ENCODE measurements at places on chromosomes 1 and 21. TPM values are rescaled to one million over a fixed set of nuclear protein-coding genes. Genes with fewer than 3 reads are reported as not detected.

Gene CHODL
- total RNA-seq = 0.26 TPM

Gene DNTTIP2
- total RNA-seq = 22.3 TPM

Gene CALML6
- 0.40 TPM for total RNA-seq

Gene KRTAP25-1
- not detected for total RNA-seq

Gene DMBX1
- not detected for total RNA-seq

Gene RBP7
- not detected for total RNA-seq

Gene CHML
- 6.9 TPM for total RNA-seq

Gene SPOCD1
- 43.3 TPM for total RNA-seq

Gene BGLAP
- 0.13 TPM for total RNA-seq

Gene AADACL3
- total RNA-seq = not detected

Gene SLAMF7
- total RNA-seq = not detected

Gene LHX8
- total RNA-seq = not detected

Gene SHISA4
- 13.9 TPM for total RNA-seq

Gene FCER1G
- total RNA-seq = not detected

Gene LMX1A
- total RNA-seq = not detected

Gene UTP11
- 38.3 TPM for total RNA-seq

Gene PIGC
- 15.2 TPM for total RNA-seq

Gene DCAF6
- 50.6 TPM for total RNA-seq

Gene KLF17
- total RNA-seq = 0.26 TPM

Gene RAVER2
- 3.3 TPM for total RNA-seq

Gene ZNF644
- 44.9 TPM for total RNA-seq

Gene MFAP2
- 18.2 TPM for total RNA-seq

Gene RSBN1
- 12.9 TPM for total RNA-seq

Gene C8B
- total RNA-seq = not detected

Gene TNFRSF1B
- 6.7 TPM for total RNA-seq

Gene PKLR
- not detected for total RNA-seq
